ENCODE measurements at places on chromosomes 4 and X.

DNA sequence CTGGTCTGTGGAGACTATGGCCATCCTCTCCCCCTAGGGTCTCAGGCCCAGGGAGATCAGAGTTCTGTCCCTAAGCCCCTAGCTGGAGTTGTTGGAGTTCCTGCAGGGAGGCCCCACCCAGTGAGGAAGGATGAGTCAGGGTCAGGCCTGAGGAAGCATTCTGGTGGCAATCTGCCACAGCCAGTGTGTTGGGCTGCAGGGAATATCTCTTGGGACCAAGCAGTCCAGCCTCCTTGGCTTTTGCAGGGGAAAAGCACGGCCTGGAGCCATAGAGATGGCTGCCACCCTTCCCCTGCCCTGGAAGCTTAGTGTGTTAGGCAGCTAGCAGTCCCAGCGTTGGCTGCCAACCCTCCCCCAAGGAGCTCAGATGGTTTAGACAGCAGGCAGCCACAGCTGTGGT is 202.4 kb downstream of the RTL9 start:
- no peak for DNase-seq

DNA sequence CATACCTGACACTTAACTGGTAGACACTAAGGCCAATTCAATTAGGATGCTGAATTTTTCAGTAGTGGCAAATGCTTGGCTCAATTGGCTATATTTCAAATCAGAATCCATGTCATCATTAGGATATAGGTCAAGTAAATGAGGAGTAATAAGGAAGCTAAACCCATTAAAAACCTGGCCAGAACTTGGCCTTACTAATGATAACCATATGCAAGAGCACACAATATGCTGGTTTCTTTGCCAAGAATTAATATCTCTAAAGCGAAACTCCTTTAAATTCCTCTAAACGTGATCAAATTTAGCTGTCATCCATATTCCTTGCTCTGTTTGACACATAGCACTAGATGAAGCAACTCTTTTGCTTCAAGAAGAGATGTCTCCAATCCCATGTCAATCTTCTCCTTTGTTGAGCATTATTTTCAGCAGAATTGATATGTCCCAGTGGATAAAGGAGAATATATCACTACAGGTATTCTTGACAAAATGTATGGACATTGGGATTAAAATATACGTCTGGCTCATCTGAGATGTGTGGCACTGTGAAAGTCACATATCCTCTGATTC is 206.1 kb upstream of the ANKRD50 start:
- DNase-seq: no peak

DNA sequence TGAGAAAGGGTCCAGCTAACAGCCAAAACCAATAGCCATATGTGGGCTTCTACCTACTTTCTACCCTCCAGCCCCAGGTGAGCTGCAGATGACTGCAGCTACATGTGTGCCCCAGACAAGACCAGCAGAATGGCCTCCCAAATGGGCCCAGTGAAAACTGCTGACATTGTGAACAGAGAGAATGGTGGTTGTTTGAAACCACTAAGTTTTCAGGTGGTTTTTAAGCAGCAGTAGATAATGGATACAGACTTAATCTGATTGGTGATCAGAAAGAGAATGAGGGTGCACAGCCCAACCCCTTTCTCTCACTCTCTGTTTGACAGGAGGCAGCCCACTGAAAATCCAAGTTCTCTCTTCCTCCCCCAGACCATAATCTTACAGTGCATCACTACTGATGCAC is 42.5 kb upstream of the BBS12 start:
- DNase-seq: no peak

DNA sequence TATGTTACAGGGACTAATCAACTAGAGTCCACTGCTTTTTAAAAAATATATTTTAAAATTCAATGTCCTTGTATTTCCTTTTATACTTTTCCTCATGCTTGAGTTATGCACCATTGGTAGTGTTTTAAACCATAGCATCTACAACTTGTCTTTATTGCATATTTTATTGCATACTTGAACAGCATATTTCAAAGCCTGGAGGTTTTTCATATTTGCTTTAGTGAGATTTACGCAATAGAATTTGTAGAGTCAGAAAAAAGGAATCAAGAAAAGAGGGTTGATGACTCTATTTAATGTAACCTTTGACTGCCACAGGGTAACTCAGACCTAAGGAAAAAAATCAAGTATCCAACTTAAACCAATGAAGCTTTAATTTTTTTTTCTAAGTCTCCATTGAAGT is 1165.7 kb upstream of the IGFBP7 start:
- DNase-seq: no peak

DNA sequence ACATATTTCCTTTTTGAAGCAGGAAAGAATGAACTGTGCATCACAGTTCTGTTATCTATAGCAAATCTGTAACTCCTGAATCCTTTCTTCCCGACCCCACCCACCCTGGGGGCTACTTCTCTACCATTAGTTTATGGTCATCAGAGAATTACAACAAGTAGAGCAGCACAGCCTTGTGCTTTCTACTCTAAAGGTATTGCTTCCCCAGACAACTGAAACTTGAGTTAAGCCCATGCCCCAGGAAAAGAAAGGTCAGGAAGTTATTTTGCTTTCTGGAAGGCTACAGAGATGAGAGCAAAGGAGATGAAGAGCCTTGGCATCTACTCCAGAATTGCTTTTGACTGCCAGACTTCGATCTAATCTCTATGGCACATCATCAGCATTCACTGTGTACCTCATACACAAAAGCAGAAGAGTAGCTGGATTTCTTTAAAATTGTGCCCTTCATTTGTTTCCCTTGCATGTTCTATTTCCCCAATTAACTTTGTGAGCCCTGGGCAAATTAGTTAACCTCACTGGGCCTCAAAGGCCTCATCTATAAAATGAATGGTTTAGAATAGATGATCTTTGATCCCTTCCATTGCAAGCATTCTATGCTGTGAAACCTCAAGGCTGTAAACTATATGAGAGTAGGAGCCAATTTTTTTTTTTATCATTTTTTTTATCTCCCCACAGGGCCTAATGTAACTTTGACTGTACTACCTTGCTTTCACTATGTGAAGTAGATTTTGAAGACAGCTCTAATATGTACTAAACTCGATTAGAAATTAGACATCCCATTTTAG is 595.6 kb downstream of the RPA4 start:
- no peak for DNase-seq

DNA sequence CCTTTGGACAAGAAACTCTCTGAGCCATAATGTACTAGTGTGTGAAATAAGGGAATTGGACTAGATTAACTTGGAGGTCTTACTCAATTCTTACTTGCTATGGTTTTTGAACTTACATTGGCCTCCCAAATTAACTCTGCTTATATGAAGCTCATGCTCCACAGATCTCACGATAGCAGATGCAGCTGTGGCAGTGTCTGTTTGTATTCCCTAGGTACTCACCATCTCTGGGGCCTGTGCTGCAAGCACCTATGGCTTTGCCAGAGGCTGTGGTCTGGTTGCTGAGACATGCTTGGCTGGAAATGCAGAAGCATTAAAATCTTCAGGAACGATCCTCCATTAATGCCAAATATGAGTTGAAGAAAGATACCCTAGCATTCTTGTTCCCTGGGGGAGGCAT is 112.8 kb downstream of the MSL3 start:
- no peak for DNase-seq

DNA sequence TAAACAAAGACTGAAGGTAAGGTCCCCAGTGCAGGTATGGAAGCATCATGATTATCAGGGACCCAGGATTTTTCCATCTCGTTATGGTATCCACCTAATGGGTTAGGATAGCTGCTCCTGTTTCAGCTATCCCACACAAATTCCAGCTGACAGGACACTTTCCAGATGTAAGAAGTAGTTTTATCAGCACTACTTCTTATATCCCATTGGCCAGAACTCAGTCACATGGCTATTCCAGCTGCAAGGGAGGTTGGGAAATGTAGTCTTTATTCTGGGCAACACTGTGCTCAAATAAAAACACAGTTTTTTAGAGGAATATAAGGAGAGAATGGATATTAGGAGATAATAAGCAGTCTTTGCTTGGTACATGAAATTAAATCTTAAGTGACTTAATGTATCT is 96.7 kb downstream of the SRPX start:
- DNase-seq: no peak

DNA sequence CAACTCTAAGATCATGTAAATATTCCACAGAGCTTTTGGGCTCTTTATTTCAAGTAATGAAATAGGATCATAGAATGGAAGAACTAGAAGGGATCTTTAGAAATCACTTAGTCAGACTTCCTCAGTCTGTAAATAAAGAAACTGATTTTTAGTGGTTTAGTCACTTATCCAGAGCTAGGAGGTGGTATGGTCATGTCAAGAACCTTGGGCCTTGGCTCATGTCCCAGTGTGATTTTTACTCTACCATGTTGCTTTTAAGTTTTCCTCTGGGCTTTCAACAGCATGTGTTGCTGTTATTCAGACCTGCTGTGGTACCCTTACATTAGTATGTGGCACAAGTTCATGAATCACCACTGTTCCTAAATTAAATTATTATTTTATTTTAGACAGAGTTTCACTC is 184.9 kb downstream of the FRAS1 start:
- DNase-seq: no peak

- no peak for DNase-seq
These were observed 22.7 kb downstream of the CXCL1 start for GRCh38 chr4:73891739-73892405.

GRCh38 chrX:46461660-46462191 is 83.5 kb downstream of the ZNF674 start:
- DNase-seq: no peak

GRCh38 chrX:11954176-11954575 is 184.1 kb upstream of the FRMPD4 start:
- no peak for DNase-seq

GRCh38 chr4:89382439-89382838 is 74.8 kb upstream of the GPRIN3 start:
- no peak for DNase-seq

- DNase-seq: no peak
These were observed 686 bp downstream of the MTHFD2L start for GRCh38 chr4:74158466-74159142.

DNA sequence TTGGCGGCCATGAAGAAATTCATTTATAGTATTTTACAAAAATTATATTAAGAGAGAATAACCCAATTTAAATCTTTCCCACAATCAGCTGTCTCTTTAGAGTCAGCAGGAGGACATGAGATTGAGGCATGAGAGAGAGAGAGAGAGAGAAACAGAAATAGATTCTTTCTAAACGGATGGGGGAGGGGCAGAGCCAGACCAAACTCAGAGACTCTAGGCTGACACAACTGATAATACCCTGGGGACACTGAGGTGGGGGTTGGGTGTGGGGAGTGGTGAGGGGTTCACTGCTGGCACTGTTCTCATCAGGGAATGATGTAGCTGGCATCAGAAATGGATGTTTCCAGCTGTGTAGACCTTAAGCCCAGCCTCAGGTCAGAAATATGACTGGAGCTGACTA is 20.5 kb upstream of the HOPX start:
- DNase-seq: no peak

DNA sequence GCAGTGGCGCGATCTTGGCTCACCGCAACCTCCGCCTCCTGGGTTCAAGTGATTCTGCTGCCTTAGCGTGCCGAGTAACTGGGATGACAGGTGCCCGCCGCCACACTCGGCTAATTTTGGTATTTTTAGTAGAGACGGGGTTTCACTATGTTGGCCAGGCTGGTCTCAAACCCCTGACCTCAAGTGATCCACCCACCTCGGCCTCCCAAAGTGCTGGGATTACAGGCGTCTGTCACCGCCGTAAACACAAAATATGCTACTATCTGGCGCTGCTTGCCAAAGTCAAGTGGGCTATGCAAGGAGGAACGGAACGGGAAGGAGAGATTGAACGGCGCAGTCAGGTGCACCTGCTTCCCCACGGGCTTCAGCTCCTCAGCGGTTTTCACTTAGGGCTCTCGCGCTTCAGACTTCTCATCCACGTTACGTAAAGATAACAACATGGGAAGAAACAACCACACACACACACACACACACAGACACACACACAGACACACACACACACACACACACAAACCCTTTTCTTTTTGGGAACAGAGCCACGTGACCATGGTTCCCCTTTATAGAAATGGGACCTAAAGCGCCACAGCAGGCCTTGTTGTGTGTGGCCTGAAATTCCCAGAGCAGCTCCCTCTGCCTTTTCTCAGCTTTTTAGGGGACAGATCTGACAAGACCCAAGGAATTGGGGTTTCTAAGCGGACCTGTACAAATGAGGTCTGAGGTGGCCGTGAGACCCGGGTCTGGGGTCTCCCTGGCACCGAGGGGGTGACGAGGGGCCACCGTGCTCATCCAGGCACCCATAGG is 1.5 kb downstream of the P2RY8 start:
- no peak for DNase-seq

DNA sequence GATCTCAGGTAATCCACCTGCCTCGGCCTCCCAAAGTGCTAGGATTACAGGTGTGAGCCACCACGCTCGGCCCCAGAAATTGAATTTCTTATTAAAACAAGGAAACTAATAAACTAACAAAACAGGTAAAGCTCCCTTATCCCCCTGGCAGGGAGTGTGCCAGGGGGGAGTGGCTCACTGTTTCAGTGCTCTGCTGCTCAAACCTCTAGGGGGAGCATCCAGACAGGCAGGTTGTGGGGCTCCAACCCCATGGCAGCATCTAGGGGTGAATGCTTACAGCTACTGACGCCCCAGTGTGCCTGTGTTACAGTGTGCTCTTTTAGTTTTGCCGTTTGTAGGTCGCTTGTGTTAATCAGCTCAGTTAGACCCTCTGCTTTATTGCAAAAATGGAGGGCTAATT is 605.0 kb downstream of the GABRG1 start:
- no peak for DNase-seq

GRCh38 chr4:41590591-41590990 is 52.6 kb downstream of the LIMCH1 start:
- no peak for DNase-seq

GRCh38 chrX:95762716-95763115 is 921.9 kb upstream of the DIAPH2 start:
- DNase-seq: no peak

DNA sequence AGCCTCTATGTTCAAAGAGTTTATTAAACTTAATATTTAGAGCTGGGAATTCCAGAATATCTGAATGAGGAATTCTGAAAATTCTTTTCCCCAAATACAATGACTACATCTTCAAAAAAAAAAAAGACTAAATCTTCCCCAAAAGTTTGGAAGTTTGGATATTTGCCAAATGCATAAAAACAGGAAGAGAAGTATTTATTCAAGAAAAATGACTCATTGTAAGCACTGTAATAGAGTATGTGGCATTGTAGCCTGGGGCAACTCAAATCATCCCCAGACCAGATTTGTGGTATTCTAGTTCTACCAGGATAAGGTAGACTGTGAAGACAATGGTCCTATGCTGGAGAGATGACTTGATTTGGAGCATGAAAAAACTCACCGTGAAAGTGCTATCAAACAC is 78.5 kb upstream of the PDHA2 start:
- DNase-seq: no peak

DNA sequence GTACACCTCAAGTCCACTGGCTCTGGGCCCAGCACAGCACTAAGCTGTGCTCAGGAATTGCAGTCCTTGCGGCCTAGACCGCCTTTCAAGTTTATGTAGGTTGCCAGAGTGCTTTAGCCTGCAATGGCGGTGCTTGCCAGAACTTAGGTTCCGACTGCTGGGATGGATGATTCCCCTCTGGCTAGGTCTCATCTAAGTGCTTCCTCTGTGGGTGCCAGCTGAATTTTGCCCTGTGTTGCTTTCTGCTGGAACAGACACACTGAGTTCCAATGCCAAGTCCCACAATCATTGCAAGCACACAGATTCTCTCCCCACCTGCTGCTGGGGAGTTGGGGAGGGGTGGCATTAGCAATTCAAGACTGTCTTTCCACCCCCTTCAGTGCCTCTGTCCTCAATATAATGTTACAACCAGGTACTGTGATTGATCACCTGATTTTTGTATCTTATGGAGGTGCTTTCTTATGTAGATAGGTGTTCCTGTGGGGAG is 129.5 kb downstream of the GRID2 start:
- DNase-seq: no peak

Measured in GM18507 (cell line).